ENCODE measurements at places on chromosomes 12 and 14. TPM values are rescaled to one million over a fixed set of nuclear protein-coding genes. Genes with fewer than 3 reads are reported as not detected.

DNA sequence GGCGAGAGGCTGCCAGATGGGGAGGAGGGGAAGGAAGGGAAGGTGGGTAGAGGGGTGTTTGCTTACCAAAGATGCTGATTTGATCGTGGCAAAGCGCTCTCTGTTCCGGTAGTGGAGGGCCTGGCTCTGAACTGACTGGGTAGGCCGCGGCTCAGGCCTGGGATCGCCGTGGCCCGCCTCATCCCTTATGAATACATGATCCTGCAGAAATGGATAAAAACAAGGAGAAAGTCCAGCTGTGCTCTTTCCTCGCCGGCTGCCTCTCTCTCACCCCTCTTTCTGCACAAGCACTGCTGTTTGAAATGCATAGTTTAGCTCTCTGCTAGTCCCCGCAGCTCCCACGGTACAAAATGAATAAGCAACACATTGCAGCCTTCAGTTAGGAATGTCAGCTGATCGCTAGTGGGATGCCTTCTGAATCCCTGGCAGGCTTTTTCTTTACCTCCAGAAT lies 53.8 kb downstream of the PEBP1 start:
- DNase-seq: no peak

DNA sequence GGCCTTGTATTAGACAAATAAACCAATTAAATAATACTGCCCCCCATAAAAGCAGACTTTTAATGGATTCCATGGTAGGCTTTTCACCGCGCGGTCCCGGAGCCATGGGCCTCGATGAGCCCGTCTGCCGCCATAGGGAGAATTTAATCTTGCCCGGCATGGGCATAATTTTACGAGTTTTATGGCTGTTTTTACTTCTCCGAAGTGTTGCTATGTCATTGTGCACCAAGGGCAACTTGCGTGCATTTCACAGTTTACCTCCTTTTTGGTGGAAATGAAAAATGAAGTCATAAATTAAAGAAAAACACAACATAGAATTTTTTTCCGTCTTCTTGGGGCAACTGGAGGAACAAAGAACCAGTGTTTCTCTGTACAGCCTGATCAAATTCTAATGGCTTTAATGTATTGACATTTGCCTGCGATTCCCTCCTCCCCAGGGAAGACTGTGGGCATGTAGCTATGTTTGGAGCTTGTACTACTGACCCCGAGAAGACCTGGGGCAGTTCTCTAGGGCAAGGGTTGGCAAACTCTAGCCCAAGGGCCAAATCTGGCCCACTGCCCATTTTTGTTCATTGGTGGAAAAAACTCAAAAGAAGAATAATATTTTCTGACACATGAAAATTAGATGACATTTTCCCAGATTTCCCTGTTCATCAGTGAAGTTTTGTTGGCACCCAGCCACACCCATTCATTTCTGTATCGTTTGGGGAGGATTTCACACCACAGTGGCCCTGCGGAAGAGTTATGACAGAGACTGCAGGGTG lies 142.7 kb downstream of the CHST11 start:
- no peak for DNase-seq

DNA sequence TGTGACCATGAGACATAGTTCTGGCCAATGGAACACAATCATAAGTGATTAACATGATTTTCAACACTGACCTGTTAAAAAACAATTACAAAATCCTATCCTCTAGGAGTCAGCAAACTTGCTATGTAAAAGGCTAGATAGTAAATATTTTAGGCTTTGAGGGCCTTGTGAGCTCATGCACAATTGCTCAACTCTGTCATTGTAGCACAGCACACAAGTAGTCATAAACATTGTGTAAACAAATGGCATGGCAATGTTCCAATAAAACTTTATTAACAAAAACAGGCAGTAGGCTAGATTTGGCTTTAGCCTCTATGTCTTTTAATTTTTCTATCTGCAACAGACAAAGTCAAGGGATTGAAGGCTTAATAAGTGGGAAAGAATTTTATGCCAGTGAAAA lies 350.7 kb downstream of the C12orf50 start:
- no peak for DNase-seq

DNA sequence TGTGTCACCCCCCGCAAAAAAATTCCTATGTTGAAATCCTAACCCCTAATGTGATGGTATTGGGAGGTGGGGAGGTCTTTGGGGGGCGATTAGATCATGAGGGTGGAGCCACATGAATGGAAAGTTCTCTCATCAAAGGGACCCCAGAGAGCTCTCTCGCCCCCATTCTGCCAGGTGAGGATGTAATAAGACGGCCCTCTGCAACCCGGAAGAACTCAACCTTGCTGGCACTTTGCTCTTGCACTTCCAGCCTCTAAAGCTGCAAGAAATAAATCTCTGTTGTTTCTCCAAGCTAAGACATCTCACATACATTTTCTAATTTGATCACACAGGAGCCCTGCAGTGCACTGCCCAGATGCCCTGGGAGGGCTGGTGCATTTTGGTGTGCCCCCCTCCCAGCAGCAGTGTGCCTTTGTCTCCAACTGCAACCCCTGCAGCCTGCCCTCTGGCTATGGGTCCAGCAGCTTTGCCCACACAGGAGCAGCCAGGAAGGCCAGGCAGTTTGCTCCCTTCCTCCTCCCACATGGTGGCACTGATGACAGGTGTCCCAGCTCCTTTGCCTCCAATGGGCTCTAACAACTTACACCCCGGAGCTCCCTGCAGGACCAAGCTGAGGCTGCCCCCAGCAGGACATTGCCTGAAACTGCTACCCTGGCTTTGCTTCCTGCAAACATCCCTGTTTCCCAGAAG lies 59.3 kb downstream of the C14orf132 start:
- DNase-seq: peak; percentile 47

- DNase-seq: no peak
Measured at GRCh38 chr14:25516838-25517237, 466.9 kb upstream of the STXBP6 start.

DNA sequence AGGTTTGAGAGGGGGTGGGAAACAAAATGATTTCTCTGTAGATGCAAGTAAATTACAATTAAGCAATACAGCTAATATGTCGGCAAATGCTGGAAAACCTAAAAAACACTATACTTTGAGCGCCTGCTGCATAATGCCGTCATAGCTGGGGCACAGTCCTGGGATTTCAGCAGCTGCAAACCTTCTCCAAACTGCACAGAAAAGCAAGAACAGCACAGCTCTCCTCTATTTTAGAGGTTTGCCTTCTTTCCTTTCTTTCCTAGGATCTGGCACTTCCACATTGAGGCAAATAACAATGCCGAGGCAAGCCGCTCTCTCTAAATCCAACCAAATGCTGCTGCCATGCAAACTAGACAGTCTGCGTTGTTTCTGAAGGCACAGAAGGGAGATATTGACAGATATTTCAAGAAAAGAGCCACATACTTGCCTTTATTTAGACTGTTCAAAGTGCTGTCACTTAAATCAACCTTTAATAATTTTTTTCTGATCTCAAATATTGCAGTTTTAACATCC lies 287.1 kb upstream of the G2E3 start:
- DNase-seq: no peak

- no peak for DNase-seq
Measured at GRCh38 chr12:11870041-11870451, 200.7 kb upstream of the BCL2L14 start.

- no peak for DNase-seq
Measured at GRCh38 chr14:50364792-50365191, 31.9 kb downstream of the CDKL1 start.

- no peak for DNase-seq
Measured at GRCh38 chr14:31945074-31945613, 132.0 kb upstream of the ARHGAP5 start.

DNA sequence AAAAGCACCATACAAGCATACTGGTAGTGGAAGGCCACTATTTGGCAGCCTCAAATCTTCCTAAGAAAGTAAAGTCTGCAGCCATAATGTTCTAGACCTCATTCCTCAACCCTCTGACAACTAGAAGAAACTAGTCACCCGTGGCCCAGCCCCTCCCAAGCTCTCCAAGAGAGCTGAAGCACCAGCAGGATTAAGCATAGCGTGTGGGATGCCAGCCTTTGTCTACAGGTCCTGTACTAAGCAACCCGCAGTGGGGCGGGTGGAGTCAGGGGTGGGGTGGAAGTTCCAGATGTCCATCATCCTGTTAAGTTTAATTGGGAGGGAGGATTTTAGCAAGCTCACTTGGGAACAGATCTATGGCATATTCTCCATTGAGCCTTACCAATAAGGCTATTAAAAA lies 14.2 kb downstream of the SLC11A2 start:
- no peak for DNase-seq

DNA sequence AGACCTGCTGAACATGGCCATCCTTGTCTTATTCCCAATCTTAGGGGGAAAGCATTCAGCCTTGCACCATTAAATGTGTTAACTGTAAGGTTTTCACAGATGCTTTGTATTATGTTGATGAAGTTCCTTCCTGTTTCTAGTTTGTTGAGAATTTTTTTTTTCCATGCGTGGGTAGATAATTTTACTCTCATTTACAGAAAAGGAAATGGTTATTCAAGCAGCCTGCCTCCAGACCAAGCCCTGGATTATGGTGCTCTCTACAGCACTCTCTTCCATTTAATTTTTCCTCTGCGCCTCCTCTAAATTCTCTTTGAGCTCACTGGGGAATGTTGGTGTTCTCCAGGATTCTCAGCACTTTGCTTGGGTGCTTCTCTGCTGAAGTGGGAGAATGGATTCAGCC lies 179.3 kb upstream of the PZP start:
- DNase-seq: no peak

GRCh38 chr14:105193916-105194782 lies 13.0 kb upstream of the NUDT14 start:
- DNase-seq: peak; percentile 72

GRCh38 chr14:67650151-67650550 lies 24.3 kb downstream of the VTI1B start:
- DNase-seq: no peak

DNA sequence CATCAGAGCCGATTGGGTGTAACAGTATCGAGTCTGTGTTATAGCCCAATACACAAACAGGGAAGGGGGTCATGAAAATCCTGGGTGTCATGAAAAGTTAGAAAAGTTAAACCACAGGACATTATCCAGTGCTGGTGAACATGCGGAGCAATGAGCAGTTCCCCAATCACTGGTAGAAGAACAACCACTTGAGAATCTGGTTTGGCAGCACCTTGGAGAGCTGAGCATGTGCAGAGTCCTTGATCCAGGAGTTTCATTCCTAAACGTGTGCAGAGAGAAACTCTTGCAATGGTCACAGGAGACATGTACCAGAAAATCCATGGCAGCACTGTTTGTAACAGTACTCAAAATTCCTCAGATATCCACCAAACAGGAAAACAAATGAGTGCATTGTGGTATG lies 23.0 kb upstream of the JDP2 start:
- DNase-seq: no peak

GRCh38 chr12:44509471-44509870 lies 366.6 kb downstream of the NELL2 start:
- no peak for DNase-seq

GRCh38 chr12:21502164-21502496 lies 541 bp downstream of the GOLT1B start:
- peak; percentile 23 for DNase-seq

WDHD1 gene
- total RNA-seq: 5.9 TPM

C1RL gene
- 13.4 TPM for total RNA-seq

PRH1 gene
- 10.5 TPM for total RNA-seq
